Anterior cingulate cortex (tissue), 58 donors: ENCODE measurements at places on chromosomes 2 and 18.

DNA sequence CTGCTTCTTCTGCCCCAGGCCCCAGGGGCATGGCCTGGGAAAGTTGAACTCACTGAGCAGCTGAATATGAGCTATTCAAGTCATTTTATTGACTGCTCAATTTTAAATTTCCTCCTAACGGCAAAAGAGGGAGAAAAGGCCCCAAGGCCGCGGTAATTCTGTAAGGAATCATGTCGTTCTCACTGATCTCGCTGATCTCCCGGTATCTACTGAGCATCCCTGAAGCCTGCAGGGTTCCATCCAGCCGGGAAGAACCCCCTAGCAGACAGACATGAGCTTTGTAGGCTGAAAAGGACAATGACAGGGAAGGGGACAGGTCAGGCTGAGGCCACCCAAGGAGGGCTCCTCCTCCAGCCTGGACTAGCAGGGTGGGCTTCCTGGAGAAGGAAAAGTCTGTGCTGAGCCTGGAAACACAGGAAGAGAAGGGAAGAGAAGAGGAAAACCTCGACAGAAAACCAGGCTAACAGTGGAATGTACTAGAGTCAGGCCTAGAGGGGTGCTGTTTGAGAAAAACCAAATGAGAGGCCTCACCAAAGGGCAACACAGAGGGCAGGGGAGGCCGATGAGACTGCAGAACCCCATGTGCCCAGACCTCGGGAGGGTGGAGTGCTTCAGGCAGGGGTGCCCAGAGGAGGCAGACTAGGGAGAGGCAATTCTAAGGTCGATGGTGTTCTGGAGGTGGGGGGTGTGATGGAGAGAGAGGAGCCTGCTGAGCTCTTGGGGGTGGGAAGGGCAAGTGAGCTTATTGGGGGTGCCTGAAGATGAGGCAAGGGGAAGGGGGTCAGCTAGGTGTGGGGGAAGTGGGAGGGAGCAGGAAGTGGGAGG is 2.9 kb upstream of the NPPC start:
- no peak for DNase-seq

DNA sequence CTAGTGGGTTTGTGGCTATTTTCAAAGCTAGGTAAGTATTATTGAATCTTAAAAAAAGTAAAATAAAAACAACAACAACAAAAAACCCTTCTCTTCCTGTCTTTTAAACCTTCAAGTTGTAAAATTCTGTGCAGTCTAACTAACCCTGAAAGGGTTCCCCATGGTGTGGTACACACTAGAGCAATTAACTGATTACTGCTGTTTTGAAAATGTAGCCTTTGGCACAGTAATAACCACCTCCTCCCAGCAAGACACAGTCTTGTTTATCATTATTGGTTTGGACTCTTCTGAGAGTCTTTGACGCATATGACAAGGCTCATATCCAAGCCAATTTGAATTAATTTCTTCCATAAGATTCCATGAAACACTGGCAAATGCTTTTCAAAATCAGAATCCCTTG is 2184.6 kb upstream of the PIK3C3 start:
- DNase-seq: no peak

- DNase-seq: no peak
Observed at GRCh38 chr2:149075853-149076252, 37.4 kb downstream of the LYPD6B start.

DNA sequence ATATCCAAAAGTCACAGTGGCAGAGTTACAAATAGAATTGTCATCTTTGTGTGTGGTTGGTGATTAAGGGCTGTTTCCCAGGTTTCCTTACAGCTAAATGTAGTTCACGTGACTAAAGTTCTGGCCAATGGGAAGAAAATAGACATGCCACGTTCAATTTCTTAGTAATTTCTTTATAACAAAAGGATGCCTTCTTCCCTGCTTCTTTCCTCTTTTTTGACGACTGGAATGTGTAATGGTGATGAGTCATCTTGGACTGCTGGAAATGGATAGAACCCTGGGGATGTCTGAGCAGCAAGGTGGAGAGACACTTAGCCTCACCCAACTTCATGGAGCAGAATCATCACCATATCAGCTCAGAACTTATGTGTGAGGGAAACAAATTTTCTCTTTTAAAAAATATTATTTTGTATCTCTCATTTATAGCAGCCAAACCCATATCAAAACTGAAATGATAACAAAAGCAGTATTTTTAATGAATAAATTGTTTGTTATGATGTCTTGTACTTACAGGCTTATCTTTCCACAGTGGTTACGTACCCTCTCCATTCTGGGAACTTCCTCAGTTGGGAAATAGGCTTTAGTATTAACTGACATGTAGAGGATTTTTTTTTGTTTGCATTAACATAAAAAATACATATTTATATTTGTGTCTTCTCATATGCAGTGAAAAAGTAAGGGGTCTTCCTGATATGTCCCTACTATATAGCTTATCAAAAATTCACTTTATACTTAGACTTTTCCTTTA is 91.1 kb upstream of the CDH2 start:
- no peak for DNase-seq

DNA sequence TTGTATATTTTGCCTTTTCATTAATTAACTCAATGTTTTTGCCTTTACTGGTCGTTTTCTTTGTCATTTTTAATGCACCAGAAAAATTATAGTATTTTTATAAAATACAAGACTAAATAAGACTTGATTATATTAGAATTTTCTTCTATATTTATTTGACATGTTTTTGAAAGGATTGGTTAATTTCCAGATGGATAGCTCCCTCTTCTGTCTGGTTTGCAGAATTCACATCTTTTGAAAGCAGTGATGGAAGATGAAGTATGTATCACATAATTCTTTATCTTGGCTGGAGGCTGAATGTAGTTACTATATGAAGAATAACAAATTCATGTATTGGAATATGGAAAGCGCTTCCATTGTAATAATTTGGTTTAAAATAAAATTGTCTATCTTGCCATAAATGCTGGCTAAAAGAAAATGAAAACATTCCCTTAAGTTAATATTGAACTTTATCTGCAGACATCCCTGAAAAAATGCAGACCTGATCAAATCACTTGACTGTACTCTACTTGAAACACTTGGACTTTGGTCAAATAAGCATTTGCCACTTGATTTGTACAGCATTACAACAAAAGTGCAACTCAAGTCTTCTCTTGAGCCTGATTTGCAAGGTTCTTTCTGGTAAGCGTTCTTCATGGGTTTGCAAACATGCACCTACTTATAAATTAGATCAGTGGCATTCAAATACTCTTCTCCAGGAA is 86.3 kb upstream of the EFEMP1 start:
- no peak for DNase-seq

- DNase-seq: no peak
Observed at GRCh38 chr2:74036450-74037195, 51.9 kb downstream of the TET3 start.

DNA sequence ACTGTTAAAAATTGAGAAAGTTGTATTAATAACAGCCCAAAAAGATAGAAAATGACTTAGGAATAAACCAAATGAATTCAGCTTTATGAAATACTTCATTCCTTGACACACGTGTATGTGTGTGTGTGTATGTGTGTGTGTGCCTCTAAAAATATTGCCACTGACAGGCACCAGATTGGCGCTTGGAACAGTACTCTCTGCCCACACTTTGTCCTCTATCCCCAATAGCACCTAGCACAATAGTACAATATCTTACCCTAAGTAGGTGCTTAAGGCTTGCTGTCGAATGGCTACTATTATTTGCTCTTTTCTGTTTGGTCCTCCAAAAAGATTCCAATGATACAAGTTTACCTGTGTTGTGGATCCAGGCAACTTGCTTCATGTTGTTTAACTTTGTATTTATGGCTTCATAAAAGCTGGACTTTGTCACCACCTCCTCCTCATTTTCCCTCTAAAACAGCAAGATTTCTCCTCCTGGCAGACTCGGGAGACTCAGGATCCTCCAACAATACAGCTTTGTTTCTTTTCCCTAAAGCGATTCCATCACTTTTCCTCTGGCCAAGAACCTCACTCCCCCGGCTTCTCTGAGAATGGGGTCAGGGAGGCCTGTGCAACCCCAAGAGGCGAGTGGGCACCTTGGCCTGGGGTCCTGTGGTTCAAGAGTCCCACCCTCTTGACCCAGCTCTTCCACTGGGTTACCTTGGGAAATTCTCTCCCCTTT is 43.3 kb upstream of the LCLAT1 start:
- DNase-seq: no peak

DNA sequence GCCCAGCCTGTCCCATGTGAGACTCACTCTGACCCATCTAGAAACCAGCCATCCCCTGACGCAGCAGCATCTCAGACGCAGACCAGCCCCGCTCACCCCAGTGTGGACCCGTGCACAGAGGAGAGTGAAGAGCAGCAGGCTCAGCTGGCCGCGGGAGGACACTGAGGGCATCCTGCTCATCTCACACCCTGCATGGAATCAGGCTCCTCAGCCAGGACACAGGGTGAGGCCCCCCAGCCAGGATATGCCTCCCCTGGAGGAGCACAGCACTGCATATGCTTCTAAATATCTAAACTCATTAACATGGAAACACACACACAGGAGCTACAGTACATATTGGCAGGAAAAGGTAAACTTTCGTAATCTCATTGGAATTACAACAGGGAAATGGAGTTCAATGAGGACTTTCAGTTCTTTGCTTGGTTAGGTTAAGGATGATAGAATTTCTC is 34.4 kb downstream of the NEMP2 start:
- DNase-seq: no peak

DNA sequence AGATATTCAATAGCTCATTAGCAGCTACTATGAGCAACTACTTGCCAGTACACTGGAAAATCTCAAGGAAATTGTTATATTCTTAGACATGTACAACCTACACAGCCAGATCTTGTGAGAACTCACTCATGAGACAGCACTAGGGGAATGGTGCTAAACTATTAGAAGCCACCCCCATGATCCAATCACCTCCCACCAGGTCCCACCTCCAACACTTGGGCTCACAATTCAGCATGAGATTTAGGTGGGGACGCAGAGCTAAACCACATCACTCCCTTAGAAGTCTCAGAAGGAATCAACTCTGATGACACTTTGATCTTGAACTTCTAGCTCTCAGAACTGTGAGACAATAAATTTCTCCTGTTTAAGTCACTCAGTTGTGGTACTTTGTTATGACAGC is 418.3 kb upstream of the SPHKAP start:
- no peak for DNase-seq

DNA sequence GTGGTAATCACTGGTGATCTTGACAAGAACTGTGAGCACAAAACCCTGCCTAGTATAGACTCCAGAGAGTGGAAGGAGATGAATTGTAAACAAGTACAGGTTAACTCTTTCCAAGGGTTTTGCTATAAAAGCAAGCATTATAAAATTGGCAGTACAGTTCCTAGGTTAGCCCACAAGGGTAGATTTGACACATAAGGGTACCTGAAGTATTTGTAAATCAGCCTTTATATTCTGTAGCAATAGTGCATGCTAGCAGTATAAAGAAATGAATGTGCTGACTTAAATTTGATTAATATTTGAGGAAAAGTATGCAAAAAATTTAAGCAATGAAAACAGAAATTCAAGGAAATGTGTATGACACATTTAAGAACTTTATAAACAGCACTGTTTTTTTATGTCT is 42.4 kb downstream of the SP3 start:
- DNase-seq: no peak

- no peak for DNase-seq
Observed at GRCh38 chr2:135257383-135258090, 205.4 kb downstream of the RAB3GAP1 start.

- no peak for DNase-seq
Observed at GRCh38 chr2:135685361-135685760, 56.3 kb upstream of the UBXN4 start.

- DNase-seq: no peak
Observed at GRCh38 chr2:215572341-215572848, 136.5 kb upstream of the FN1 start.

DNA sequence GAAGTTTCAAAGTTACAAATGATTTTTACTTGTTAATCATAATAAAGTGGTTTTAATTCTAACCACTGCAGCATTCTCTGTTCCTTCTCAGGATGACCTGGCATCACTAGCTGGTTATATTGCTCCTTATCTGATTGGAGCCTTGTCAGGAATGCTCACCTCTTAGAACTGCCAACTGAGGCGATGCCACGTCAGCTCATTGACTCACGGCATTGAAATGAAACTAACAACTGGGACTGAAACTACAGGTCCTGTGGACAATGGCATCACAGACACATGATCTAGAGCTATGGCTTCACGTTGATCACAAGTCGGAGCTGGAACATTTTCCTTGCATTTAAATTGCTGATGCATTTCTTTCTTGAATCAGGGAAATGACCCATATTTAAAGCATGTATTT is 54.9 kb upstream of the MAP2 start:
- DNase-seq: no peak

GRCh38 chr18:68102117-68102516 is 585.6 kb upstream of the DSEL start:
- DNase-seq: no peak

- no peak for DNase-seq
Observed at GRCh38 chr18:80179857-80180558, 67.3 kb downstream of the PARD6G start.

DNA sequence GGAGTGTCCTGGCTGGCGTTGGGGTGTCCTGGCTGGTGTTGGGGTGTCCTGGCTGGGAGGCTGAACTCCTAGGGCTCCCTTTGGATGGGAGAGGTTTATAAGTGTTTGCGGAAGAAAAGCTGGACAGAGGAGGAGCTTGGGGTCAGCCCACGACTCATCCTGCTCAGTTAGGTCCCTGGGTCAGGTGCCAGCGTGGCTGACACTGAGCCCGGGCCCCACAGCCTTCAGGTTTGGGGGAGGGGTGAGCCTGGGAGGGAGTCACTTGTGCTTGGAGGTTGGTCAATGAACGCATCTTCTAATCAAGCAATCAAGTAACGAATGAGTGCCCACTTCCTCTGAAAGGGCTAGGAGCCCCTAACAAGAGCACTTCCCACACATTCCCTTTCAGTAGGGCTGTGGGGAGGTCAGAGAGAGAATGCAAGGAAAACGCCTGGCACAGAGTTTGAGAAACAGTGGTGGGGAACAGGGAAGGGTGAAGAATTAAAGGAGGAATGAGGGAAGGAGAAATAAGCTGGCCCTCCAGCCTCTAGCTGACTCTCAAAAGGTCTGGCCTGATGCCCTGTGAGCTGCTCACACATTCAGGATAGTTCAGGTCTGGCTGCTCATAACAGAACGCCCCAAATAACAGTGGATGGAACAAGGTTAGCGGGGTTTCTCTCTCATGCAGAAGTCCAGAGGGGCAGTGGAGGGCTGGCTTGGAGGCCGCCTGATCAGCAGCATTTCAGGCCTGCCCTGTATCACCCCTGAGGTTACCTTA is 670 bp downstream of the KCNIP3 start:
- no peak for DNase-seq

DNA sequence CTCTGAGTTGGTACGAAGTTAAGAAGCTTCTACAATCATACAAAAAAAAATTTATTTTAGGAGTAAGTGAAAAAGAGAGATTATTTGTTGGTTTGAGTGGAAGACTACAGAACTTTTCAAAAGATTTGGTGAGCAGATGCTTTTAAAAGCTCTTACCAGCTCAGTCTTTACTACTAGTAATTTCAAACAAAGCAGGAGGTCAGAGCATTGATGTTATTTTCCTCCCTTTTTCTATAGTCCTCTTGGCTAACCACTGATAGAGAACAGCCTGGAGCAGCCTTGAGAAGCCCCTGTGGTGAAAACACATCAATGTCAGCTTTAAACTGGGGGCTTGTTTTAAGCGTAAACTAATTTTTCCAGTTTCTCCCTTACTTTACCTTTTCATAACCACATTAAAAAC is 559.3 kb upstream of the CDH2 start:
- DNase-seq: no peak
